CD8-positive, alpha-beta T cell (primary cell): ENCODE measurements at places on chromosomes 16 and 17. TPM values are rescaled to one million over a fixed set of nuclear protein-coding genes. Genes with fewer than 3 reads are reported as not detected.
A peak's percentile ranks its signal among the peaks of the same experiment; 100 is the strongest.

- DNase-seq: peak; percentile 1
These were observed 16.4 kb upstream of the METRNL start for GRCh38 chr17:83062818-83063671.

Gene DPEP3
- total RNA-seq: 0.58 TPM

- no peak for DNase-seq
These were observed 1012.6 kb downstream of the CDH11 start for GRCh38 chr16:64109241-64109640.

GRCh38 chr17:50891577-50891989 is 25.4 kb upstream of the TOB1 start:
- no peak for DNase-seq

GRCh38 chr17:42568341-42569111 is 1.6 kb downstream of the MLX start:
- DNase-seq: no peak

GRCh38 chr16:23104032-23104955 is 45.0 kb downstream of the USP31 start:
- no peak for DNase-seq

GRCh38 chr17:33012522-33013033 is 20.9 kb downstream of the SPACA3 start:
- DNase-seq: no peak

Gene CACNG1
- not detected for total RNA-seq

DNA sequence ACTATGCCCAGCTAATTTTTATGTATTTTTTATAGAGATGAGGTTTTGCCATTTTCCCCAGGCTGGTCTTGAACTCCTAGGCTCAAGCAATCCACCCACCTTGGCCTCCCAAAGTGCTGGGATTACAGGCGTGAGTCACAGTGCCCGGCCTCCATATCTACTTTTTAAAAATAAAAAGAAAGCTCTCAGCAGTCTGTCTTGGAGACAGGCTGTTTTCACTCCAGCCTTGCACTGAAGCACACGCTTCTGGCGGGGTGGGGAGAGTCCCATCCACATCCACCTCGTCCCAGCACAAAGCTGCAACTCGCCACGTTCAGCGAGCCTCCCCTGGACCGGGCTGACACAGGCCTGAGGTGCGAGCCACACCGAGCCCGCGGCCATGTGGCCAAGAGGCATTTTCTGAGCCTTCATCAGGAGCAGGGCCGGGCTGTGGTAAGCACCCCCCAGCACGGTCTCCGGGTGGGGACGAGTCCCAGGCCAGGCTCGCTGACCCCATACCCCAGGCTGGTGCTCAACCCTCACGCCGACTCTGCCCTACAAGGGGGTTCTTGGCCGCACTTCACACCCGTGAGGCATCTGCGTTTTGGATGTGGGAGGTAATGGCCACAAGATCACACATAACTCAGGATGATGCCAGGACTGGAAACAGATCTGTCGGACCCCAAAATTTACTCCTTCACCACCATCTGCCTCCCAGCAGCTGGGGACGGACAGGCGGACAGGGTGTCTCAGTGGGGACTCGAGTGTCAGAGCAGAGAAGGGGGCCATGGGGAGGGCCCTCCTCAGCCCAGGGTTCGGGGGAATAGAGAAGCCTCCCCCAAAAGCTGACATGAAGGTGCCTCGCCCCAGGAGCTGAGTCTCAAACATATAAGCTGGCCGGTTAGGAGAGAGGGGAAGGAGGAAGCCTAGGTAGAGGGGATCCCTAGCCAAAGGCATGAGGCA is 28.6 kb downstream of the TBC1D16 start:
- DNase-seq: no peak

- no peak for DNase-seq
These were observed 4.6 kb downstream of the GAN start for GRCh38 chr16:81319221-81319912.

GRCh38 chr17:72338847-72339790 is 218.3 kb downstream of the SOX9 start:
- no peak for DNase-seq

DNA sequence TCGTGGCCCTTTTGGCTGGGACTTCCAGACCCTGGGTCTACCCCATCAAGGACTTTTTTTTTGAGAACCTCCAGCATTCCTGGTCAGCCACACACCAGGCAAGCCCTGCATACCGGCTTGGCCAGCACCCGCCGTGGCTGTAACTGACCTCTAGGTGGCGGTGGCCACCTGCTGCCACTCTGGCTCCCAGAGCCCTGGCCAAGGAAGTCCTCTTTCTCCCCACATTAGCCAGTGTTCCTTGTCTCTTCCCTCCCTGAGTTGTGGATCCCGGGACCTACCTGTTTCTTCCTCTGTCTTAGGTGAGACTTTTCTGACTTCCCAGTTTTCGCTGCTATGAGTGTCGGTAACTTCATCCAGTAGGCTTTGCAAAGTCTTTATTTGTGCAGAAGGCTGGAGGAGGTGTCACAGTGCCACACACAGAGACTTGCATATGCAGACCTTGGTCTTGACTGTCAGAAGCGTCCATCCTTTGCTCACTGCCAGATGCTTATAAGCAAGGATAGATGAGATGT is 348.3 kb downstream of the CPPED1 start:
- DNase-seq: no peak

DNA sequence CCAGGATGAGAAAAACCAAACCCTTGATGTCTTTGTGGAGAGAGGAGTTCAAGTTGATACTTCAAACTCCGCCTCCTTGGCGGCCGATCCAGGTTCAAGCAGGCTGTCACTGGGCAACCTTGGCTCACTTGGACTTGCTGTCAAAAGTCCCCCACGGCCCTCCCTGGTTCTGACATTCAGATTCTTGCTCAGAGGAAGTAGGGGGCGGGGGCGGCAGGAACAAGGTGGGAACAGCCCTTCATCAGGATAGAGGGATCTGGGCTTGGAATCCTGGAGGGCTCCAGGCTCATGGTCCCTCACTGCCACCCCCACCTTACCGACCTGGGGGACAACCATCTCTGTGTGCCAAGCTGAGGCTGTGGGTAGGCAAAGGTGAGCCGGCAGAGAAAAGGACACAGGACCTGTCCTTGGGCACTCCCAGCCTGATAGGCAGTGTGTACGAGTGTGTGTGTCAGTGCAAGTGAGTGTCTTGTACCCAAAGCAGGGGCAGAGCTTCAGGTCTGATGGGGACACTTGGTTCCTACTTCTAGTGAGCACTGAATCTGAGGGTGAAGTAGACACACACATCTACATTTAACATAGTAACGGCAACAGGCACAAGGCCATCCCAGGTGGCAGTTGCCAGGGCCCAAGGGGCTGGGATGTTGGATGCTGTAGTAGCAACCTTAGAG is 6.6 kb upstream of the TSPOAP1 start:
- peak; percentile 63 for DNase-seq

DNA sequence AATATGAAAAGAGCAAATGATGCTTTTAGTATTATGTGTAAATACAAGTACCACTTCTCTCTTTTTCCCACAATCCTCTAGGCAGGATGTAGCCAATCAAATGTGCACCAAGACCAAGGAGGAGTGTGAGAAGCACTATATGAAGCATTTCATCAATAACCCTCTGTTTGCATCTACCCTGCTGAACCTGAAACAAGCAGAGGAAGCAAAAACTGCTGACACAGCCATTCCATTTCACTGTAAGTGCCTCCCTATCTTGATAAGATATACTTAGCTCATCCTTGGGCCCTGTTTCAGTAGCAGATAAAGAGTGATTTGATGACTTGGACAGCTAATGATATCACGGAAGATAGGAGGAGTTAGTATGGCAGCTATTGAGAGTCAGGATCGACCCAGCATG is 33.7 kb downstream of the TADA2A start:
- no peak for DNase-seq

Gene OR1F1
- total RNA-seq: not detected

DNA sequence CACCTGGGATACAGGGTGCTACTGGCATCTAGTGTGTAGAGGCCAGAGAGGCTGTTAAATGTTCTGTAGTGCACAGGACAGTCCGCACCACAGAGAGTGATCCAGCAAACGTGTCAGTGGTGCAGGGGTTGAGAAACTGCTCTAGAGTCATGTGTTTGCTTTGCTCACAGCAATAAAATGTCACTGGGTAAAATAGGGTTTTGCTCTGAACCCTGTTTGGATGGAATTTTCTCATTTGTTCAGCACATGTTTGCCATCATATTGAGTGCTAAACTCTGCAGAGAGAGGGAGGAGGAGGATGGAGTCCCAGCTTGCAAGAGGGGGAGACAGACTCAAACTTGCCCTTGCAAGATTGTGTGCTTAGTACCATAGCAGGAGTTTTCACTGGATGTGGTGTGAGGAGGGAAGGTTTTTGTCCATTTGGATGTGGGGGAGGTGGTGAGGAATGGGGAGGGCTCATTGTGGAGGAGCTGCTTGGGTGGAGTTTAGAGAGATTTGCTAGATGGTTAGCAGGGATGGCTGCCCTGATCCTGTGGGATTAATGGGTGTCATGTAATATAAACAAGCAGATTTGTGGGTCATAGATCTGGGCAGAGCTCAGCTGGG is 11.8 kb downstream of the PLCG2 start:
- DNase-seq: no peak

- no peak for DNase-seq
These were observed 83.1 kb downstream of the CCDC182 start for GRCh38 chr17:57662041-57662440.

DNA sequence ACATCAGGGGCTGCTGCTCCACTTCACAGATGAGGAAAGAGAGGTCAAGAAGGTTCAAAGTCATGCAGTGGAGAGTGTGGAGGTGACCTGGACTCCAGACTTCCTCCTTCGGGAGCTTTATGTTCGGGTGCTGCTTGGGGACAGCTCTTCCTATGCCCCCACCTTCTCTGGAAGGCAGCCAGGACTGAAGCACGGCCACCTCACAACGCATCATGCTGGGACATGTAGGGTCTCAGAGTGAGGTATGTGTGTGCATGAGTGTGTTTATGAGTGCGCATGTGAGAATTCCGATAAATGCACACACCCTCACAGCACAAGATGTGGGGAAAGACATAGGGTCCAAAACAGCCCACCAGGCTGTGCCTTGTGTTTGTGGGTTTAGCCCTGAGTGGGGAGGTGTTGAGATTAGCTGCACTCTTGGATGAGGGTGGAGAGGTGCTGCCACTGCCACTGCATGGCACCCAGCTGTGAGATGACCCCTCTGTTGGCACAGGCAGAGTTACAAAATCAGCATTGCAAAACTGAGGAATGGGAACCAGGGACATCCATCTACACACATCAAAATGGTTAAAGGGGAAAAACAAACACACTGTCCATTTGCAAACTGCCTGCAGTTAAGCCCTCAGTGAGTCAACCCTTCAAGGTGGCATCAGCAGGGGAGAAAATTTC is 367.4 kb downstream of the SEC14L1 start:
- no peak for DNase-seq

Gene UMOD
- not detected for total RNA-seq

Gene HSF4
- total RNA-seq: 9.5 TPM

Gene MYH2
- not detected for total RNA-seq

- no peak for DNase-seq
These were observed 8.1 kb downstream of the CIBAR2 start for GRCh38 chr16:85104147-85104546.

Gene MFAP4
- not detected for total RNA-seq

DNA sequence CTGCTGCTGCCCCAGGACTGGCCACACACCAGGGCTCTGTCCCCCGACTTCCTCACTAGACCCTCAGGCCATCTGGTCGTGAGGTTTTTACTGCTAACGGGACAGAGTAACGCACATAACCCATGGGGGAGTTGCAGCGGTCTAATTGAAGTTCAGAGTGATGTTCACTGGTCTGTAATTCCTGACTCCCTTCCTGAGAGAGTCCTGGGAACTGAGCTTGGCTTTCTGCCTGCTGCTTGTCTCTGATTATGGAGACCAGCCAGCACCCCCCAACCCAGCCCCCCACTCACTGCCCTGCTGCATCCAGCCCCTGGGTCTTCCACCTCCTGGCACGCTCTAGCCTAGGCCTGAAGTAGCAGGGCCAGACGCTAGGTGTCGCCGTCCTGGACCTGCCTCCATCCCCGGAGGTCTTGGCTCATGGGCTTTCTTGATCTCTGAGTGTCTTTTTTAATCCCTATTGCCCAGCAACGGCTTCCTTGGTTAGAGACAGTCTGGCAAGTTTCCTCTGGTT is 192.9 kb downstream of the CCDC182 start:
- no peak for DNase-seq

- DNase-seq: no peak
These were observed 11.8 kb upstream of the TEKT1 start for GRCh38 chr17:6843241-6843880.

- DNase-seq: peak; percentile 59
These were observed 6.0 kb downstream of the CPSF4L start for GRCh38 chr17:73255671-73256181.

- DNase-seq: peak; percentile 92
These were observed 37.3 kb downstream of the SMG6 start for GRCh38 chr17:2266045-2266864.

Gene NPIPA8
- total RNA-seq: 0.30 TPM

Gene GNGT2
- 4.1 TPM for total RNA-seq

DNA sequence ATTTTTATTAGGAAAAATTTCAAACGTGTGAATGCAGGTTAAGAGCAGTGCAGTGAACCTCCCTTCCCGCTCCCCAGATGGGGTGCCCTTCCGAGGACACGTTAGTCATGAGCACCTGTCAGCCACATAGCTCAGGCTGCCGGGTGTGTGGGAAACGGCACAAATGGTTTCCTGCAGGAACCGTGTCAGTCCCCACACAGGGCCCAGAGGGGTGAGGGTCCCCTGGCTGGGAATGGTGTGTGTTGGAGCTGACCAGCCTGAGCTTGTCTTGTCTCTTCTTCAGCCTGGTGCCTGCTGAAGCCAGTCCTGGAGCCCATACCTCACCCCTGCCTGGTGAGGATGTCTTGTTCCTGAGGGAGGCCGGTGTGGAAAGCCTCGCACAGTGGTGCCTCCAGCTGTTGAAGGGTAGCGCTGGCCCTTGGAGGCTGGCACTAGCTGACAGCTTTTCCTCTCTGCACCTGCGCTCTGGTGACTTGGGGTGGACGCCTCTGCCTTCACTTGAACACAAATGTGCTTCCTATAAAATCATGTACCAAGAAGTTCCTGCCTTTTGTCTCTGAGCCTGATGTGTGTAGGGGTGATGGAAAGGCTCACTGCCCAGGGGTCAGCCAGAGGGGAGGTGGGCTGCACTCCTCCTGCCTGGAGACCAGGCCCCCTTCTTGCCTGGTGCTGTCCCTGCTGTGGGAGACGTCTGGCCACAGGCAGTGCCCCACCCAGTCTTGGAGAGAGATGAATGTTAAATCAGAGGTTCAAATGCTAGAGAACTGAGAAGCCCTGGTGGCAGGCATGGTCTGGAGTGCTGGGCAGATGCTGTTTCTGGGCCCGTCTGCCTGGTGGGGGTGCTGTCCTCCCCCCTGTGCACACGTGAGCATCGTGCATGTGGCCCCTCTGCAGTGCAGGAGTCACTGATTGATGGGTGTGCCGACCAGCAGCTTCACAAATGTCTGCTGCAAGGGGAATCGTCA is 102.6 kb upstream of the ZNF750 start:
- no peak for DNase-seq

- DNase-seq: no peak
These were observed 29.1 kb upstream of the ZNF469 start for GRCh38 chr16:88353691-88354090.

Gene HASPIN
- 0.58 TPM for total RNA-seq
